ENCODE measurements at places on chromosomes 1 and 21.

DNA sequence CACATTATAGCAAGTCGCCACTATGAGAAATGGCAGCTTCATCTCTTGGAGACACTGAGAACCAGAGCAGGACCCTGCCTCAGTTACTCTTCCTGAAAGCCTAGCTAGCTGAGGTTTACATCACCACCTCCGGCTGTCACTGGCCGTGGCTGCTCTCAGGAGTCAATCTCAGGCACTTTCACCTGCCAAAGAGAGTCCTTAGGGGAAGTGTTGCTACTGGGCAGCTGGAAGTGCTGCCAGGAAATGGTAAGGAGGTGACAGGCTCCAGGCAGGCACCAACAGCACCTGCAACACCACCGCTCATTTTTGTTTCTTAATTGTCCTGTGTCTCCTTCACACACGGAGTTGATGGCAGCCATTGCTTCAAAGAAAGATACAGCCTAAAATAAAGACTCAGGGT, 92.5 kb downstream of the DSCAM start:
- no peak for DNase-seq

GRCh38 chr1:54651608-54652007, 10.0 kb downstream of the MROH7 start:
- no peak for DNase-seq

GRCh38 chr1:209354111-209354839, 229.2 kb upstream of the CAMK1G start:
- no peak for DNase-seq

DNA sequence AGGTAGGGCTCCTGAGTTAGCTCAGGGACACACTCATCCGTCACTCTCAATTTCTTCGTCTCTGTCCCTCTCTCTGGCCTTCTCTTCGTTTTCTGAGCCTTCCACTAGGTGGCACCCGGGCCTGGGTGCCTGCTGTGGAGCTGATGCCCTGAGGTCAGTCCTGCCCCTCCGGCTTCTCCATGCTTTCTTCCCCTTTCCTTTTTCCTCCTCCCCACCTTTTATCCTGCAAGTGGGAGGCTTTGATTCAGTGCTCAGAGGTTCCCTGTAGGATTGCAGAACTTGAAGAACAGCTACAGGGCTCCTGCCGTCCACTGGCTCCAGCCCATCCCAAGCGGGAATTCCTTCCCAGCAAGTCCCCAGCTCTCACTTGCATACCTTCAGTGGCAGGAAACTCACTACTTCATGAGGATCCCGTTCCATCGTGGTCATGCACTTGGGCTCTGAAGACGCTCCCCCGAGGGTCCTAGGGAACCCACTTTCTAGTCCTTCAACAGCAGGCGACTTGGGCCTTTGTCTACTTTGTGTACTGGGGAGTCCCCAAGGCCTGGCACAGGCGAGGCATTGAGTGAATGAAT, 45.6 kb downstream of the SRRM1 start:
- DNase-seq = peak; percentile 34

- DNase-seq = no peak
Observed at GRCh38 chr1:169511316-169512005, 25.7 kb upstream of the SLC19A2 start.

DNA sequence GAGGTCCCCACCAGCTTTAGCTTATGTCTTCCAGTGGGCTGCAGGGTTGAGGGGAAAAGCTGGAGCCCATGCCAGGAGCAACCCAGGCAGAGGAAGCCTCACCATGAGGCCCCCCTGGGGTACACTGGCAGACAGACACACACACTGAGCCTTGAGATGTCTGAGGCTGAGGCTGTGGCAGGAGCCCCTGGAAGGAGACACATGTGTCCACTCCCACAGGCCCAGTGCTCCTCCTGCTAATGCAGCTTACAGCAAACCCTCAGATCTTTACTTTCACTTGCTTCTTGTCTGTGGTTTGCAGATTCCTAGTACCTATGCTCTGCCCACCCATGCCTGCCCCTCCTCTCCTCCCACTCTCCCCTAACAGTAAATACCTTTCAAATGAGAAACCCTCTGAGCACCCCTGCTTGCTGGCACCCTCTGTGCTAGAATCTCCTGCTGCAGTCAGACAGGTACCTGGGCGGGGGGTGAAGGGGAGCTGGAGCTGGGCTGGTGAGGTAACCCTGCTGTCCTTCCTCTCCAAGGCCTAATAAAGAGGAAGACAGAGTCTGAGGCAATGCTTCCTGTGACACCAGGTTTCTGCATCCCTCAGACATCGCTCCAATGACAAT, 63.4 kb upstream of the NEK2 start:
- no peak for DNase-seq

DNA sequence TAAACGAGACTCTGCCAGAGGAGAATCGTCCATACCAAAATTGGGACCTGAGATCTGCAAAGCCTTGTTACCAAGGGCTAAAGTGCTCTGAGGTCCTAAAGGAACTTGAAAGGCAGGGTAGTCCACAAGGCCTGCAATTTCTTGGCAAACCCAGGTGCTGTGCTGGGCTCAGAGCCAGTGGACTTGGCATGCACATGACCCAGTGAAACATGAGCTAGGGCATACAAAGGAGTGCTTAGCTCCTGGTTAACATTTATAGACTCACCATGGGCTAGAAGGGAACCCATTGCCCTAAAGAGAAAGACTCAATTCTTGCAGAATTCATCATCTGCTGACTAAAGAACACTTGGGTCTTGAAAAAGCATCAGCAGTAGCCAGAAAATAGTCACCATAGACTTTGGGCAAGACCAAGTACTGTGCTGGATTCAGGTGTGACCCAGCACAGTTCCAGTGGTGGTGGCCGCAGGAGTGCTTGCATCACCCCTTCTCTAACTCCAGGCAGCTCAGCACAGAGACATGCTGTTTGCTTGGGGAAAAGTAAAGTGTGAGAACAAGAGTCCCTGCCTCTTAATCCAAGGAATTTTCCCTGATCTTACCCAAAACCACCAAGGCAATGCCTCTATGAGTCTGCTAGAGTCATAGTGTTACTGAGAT, 1069.4 kb upstream of the ADGRL2 start:
- DNase-seq = no peak
